ENCODE measurements at places on chromosomes 4 and X.

- DNase-seq = no peak
These were observed 141.9 kb downstream of the THOC2 start for GRCh38 chrX:123590842-123591486.

DNA sequence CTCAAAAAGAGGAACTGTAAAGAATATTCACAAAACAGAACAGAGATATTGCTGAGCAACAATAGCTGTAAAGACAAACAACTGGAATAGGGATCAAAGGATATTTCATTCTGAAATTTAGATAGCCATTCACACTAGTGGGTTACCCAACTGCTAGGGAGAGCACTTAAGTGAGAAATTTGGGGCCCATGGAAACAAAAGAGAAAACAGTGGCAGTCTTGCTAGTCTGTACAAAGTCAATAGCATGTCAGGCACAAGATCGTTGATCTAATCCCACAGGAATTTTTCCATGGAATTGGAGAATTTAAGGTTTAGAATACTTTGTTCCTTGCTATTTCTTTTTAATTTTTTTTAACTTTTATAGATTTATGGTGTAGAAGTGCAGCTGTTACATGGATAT lies 467.0 kb downstream of the PCDH18 start:
- DNase-seq = no peak

- DNase-seq = no peak
These were observed 209.5 kb upstream of the SPOCK3 start for GRCh38 chr4:167443841-167444240.

DNA sequence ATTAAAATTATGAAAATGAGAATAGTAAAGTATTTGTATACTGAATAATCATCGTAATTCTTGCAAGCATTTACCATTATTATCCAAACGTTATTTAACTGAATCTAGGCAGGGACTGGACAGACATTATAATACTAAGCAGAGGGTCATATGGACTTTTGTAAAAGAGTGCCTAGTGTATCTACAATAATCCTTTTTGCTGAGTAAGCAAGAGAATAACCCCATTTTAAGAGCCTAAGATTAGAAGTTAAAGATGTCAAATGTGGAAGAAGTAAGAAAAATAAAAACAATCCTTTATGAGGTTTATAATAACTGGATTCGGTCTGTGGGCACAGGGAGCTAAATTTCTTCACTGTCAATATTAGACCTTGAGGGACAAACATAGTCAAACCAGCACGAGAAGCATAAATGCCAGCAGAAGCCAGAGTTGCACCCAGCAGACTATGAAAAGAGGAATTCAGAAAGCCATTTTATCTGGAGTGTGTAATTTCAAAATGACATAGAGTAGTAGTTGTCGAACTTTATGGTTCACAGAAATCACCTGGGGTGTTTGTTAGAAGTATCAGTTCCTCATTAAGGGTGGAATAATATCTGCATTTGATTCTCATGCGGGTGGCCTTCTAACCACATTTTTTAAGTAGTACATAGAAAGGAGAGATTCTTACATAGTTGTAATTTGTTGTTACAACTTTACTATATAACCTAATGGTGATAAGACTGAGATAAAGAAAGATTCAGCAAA lies 39.7 kb upstream of the DCLK2 start:
- no peak for DNase-seq

GRCh38 chrX:128975745-128976144 lies 547.5 kb downstream of the SMARCA1 start:
- peak; percentile 19 for DNase-seq

DNA sequence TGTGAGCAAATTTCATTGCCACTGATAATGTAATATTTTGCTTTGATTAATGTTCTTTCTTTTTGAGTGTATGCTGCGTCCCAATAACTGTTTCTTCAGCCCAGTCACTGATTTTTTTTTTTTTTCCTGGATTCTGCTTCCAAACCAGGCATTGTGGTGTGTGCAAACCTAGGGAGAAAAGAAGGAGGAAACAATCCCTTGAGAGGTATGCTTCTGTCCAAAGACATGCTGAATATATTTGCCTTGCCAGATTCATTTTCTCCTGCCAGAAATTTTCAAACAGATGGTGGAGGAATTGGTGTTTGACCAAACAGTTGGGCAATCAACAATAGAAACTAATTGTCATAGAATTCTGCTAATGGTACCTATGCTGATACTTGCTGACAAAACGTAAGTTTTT lies 753.6 kb downstream of the RPA4 start:
- DNase-seq = no peak

GRCh38 chrX:45778616-45779015 lies 577.9 kb upstream of the DIPK2B start:
- peak; percentile 7 for DNase-seq

DNA sequence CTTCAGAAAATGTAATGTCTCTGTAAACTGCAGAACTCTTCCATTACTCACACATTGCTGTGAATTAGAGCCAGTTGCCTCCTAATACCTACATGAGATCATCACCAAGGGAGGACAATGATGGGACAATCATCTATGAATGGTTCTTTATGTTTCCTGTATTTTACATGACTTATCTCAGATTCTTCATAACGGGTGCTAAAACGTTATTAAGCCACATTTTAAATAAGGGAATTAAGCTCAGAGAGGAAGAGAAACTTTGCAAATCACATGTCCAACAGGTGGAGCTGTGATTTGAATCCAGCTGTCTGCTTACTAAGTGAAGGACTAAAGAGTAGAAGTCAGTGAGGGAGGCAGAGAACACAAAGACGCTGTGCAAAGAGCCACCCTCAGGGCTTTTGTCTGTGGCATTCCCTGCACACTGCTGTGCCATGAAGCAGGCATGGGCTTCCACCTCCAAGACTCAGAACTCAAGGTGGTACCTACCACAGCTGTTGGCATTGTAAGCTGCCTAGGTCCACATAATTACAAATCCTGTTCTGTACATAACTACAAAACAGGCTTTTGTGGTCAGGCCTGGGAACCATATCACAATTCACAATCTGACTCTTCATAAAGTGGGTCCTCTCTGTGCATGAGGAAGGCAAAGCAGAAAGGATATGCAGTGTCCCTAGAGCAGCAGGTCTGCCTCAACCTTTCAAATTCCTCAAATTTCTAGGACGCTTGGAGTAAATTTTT lies 12.8 kb downstream of the TBC1D9 start:
- DNase-seq = no peak

DNA sequence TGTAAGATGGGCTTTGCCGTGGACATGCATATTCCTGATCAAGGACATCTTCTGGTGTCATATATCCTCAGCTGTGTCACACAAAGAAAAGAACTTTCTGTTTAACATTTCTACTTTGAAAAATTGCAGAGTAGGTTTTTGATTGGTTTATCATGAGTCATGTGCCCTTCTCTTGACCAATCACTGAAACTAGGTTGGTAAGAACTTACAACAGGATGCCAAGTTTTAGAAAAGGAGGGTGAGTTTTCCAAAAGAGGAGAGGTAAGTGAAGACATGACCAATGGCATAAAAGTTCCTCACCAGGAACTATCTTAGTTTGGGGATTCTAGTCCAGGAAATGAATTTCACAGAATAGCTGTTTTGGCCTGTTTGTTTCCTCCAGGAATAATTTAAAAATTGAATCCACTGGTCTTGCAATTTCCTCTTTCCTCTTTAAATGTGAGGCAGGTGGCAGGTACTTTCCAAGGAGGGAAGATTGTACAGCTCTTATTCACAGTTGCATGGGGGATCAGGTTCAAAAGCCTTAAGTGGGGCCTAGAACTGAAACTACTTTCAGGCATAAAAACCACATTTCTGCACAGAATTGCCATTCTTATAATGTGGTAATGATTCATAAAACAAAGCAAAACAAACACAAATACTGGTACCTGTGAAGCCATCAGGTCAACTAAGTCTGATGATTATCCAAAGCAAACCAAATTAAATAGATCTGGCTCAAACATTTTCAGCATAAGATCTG lies 1114.5 kb upstream of the LCORL start:
- DNase-seq = no peak

GRCh38 chr4:84582988-84583875 lies at the start of gene CDS1:
Gene CDS1 (plus strand): TSS chr4:84583127. CDS start chr4:84583402, 275 bp downstream.
- DNase-seq = no peak

DNA sequence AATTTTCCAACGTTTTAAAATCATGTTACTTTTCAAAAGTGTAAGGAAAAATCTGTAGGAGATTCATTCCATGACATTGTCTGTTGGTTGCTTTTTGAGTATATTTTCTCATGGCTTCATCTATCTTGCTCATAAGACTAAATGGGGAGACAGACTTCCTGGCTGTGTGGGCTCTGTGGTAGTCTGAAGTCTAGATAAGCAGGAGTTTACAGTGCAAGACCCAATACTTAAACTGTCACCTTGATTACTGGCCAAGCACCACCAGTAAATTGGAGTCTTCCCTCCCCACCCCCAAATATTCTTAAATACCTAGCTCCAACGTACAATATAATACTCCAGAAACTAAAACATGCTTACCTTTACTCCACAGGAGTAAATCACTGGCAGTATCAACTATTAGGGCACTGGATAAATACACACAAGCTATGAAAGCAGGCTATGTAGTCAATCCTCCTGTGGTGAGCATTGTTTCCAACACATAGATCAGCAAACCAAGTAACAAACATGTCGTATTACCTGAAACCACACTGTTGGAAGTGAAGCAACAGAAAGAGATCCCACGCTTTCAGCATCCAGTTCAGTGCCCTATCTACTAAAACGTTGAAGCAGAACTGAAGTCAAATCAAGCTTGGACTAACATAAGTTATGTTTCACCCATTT lies 6.2 kb downstream of the HNRNPD start:
- DNase-seq = no peak

DNA sequence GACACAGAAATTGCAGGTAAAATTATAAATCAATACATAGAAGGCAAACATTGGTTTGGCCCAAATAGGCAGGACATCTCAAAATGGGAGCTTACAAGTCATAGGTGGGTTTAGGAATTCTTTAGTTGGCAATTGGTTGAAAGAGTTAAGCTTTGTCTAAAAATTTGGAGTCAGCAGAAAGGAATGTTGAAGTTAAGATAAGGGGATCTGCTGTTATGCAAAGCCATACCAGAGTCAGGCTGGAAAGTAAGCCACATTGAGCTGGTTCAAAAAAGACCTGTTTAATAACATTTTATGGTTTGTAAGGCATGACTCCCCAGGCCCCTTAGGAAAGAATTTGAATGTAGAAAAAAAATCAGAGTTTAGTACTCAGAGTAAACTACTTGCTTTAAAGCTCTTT lies 92.6 kb downstream of the IL13RA2 start:
- DNase-seq = no peak

GRCh38 chrX:23365541-23365940 lies 30.9 kb downstream of the PTCHD1 start:
- no peak for DNase-seq

DNA sequence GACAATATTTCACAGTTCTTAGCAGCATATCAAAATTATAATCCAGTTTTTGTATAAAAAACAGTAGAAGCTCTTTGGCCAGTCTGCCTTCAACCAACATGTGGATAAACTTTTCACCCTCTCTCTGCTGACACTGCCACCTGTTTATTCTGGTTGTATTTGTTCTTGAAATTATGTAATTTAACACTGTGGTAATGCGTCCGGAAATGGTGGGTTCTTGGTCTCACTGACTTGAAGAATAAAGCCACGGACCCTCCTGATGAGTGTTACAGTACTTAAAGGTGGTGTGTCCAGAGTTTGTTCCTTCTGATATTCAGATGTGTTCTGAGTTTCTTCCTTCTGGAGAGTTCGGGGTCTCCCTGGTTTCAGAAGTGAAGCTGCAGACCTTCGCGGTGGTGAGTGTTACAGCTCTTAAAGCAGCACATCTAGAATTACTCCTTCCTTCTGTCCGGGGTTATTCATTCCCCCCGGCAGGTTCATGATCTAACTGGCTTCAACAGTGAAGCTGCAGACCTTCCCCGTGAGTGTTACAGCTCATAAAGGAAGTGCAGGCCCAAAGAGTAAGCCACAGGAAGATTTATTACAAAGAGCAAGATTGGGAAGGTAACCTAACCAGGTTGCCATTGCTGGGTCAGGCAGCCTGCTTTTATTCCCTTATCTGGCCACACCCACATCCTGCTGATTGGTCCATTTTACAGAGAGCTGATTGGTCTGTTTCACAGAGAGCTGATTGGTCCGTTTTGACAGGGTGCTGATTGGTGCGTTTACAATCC lies 15.7 kb downstream of the FAM184B start:
- no peak for DNase-seq

DNA sequence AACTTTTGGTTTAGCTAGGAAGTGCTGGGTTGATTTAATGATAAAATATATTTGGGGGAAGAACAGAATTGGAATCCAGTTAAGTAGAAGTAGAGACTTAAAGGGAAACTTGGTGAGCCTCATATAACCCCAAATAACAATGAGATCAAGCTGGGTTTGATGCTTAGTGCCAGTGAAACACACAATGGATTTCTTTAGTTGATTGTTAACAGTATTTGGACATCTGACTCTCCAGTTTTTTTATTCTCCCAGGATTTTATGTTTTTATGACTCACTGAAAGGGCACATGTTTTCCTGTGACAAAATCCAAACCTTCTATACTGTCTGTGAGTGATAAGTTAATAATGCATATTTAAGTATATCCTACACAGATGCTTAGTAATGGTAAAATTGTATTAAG lies 2.7 kb upstream of the NEUROG2 start:
- no peak for DNase-seq

DNA sequence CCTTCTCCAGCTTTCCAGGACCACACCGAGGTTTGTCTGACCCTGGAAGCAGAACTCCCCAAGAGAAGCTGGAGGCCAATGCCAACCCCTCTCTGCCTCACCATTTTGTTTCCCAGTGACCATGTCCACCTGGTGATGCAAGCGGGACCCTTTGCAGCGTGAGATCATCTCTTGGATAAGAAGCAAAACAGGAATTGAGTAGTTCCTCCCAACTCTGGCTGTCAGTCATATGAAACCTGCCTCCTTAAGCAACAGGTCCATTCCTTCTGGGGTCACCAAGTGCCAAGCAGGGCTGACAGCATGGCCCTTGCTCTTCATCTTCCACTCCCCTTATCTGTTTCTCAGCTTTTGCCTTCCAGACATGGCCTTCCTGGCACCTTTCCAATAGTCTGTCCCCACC lies 41.3 kb upstream of the MTM1 start:
- DNase-seq = no peak

DNA sequence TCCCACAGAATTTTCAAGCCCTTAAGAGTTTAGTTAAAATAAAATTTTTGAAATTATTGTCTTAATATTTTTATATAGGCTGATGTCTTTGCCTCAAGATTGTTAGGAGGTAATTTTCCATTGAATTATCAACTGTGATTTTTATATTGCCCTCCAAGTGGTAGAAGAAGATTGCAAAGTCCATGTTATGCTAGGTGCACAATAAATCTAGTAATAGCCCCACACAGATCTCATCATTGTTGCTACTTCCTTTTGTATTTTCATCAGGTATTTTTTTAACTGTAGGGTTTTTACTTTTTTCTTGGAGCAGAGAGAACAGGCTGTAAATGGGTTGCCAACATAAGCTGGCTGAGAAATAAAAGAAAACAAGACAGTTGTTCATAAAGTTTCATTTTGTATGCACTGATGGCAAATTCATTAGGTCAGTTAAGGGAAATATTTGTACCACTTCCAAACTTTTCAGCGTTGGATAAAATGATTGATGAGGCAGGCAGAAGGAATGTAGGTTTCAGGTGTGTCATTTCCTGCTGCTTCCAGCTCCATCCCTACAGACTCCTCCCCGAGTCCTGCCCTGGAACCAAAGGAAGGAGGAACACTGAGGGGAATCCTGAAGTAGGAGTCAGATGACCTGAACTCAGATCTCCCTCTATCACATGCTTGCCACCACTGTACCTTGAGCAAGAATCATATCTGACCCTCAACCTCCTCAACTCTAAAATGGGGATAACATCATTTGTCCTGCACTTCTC lies 105.5 kb downstream of the PRRG1 start:
- no peak for DNase-seq

GRCh38 chrX:47585273-47585672 lies 3.0 kb downstream of the TIMP1 start:
- DNase-seq = no peak
